ENCODE measurements at places on chromosomes 2 and 18.

GRCh38 chr2:13504808-13505207 is 788.1 kb downstream of the TRIB2 start:
- H3K27ac ChIP-seq: no peak overlapping the region
- no peaks in the 10 kb centered on the region for H3K27me3 ChIP-seq
- H3K36me3 ChIP-seq: no peaks in the 10 kb centered on the region
- no peaks in the 10 kb centered on the region for H3K4me1 ChIP-seq
- no peak for DNase-seq
- H3K4me3 ChIP-seq: no peak overlapping the region

- no peaks in the 10 kb centered on the region for H3K27me3 ChIP-seq
- H3K27ac ChIP-seq: peak overlapping the region; percentile 72
- no peaks in the 10 kb centered on the region for H3K36me3 ChIP-seq
- peaks cover 53% of the 10 kb centered on the region for H3K4me1 ChIP-seq
Measured at GRCh38 chr18:48193521-48194492, 215.4 kb downstream of the ZBTB7C start.

GRCh38 chr2:132468821-132469675 is 52.4 kb downstream of the GPR39 start:
- H3K4me1 ChIP-seq: no peaks in the 10 kb centered on the region
- no peak for DNase-seq
- no peaks in the 10 kb centered on the region for H3K27me3 ChIP-seq
- H3K4me3 ChIP-seq: no peak overlapping the region
- H3K36me3 ChIP-seq: no peaks in the 10 kb centered on the region
- no peak overlapping the region for H3K27ac ChIP-seq

- no peaks in the 10 kb centered on the region for H3K36me3 ChIP-seq
- H3K4me1 ChIP-seq: no peaks in the 10 kb centered on the region
- DNase-seq: no peak
- H3K27me3 ChIP-seq: no peaks in the 10 kb centered on the region
Measured at GRCh38 chr18:31402026-31402373, 25.4 kb downstream of the DSG4 start.

GRCh38 chr2:14942987-14943386 is 310.5 kb downstream of the LRATD1 start:
- no peaks in the 10 kb centered on the region for H3K27me3 ChIP-seq
- no peak overlapping the region for H3K27ac ChIP-seq
- no peak for DNase-seq

DNA sequence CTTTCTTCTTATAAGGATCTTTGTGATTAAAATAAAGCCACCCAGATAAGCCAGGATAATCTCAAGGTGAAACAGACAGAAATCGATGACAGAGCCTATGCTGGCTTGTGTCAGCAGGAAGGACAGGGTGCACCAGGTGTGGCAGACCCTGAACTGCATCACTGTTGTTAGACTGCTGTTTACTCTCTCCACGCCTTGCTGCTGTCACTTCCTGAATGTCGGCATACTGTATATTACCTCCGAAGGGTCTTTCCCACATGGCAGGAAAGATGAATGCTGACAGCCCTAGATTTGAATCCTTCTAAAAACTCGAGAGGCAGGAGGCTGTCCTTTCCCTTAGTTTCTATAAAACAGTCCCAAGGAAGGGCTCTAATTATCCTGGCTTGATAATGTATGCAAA is 18.9 kb upstream of the TMEM163 start:
- no peaks in the 10 kb centered on the region for H3K27me3 ChIP-seq
- no peak overlapping the region for H3K4me3 ChIP-seq
- DNase-seq: no peak
- no peaks in the 10 kb centered on the region for H3K36me3 ChIP-seq

DNA sequence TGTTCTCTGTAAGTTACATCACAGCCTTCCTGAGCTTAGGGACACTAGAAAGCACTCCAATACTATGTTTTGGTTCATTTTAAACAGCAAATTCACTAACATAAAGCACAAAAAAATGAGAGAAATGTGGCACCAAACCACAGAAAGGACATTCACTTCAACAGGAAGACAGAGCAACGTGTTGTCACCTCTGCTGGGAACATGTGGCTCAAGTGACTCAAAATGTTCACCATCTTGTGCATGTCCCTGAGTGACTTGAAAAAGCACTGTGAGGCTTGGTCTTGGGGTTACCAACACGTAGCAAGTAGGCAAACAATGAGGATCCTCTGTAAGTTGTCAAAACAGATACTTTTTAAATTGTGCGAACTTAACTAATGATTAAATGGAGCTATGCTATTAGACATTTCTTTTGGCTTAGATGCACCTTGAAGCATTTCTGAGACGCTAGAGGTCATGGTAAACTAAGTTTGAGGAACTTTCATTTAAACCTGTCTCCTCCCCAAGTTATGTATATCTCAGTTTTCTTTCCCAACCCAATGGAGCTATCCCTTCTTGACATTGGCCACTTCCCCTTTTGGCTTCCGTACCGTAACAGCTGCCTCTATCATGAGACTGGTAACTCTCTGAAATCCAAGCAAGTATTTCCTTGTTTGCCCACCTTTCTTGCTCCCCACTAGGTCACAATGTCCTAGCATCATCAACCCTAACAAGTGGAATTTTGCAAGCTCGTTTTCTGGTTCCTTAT is 14.0 kb upstream of the ST6GAL2 start:
- DNase-seq: no peak
- no peaks in the 10 kb centered on the region for H3K27me3 ChIP-seq
- no peaks in the 10 kb centered on the region for H3K4me1 ChIP-seq
- no peak overlapping the region for H3K27ac ChIP-seq
- H3K4me3 ChIP-seq: no peak overlapping the region
- no peaks in the 10 kb centered on the region for H3K36me3 ChIP-seq

DNA sequence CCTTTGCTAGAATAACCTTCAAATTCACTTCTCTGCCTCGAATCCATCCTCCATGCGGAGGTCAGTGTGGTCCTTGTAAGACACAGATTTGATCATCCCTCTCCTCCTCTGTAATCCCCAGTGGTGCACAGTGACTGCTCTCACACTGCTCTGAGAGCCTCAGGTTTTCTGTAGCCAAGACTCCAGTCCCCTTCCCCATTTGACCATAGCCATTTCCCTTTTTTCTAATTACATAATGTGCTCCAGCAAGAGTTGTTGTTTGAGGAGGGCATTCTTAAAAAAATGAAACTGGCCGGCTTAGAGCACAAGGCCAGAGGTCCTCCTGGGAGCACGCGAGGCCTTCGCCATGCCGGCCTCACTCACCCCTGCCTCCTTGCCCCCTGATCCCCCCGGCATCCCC is 34.7 kb upstream of the LPIN1 start:
- H3K36me3 ChIP-seq: no peaks in the 10 kb centered on the region
- no peaks in the 10 kb centered on the region for H3K4me1 ChIP-seq
- no peak overlapping the region for H3K4me3 ChIP-seq
- no peak overlapping the region for H3K27ac ChIP-seq
- no peak for DNase-seq

- H3K27ac ChIP-seq: no peak overlapping the region
- H3K4me1 ChIP-seq: no peaks in the 10 kb centered on the region
- no peaks in the 10 kb centered on the region for H3K36me3 ChIP-seq
- H3K27me3 ChIP-seq: no peaks in the 10 kb centered on the region
Measured at GRCh38 chr2:203908066-203908796, 28.3 kb upstream of the ICOS start.

DNA sequence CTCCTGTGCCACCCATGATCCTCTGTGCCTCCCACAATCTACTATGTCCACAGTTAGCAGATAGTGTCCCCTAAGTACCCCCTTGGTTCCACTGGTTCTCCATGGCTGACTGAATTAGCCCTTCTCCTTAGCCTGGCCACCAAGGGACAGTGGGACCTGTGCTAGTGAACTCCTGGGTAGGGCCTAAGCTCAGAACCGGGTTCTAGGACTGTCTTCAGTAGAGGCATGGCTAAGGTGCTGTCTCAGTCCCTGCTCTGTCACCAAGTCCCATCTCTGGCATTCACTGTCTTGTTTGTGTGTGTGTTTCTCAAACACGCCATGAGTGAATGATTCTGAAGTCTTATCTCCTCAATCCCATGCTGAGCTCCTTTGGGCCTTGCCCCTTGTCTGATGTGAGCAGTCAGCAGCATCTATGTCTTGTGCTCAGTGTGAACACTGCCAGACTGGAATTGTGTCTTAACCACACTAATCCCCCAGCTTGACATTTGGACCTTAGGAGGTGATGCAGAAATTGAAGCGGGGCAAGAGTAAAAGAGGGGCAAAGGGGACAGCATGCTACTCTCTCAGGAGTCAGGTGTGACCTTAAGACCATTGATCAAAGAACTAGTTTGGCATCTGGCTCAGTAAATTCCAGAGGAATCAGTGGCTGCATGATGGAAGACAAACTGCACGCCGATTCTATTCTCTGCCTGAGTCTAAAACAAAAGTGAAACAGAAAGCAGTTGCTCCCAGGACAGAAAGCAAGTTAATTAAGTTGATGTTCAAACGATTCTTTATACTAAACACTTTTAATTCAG is 190.5 kb downstream of the ALPK2 start:
- no peaks in the 10 kb centered on the region for H3K4me1 ChIP-seq
- H3K27me3 ChIP-seq: no peaks in the 10 kb centered on the region
- no peak overlapping the region for H3K27ac ChIP-seq
- H3K4me3 ChIP-seq: no peak overlapping the region
- no peaks in the 10 kb centered on the region for H3K36me3 ChIP-seq

DNA sequence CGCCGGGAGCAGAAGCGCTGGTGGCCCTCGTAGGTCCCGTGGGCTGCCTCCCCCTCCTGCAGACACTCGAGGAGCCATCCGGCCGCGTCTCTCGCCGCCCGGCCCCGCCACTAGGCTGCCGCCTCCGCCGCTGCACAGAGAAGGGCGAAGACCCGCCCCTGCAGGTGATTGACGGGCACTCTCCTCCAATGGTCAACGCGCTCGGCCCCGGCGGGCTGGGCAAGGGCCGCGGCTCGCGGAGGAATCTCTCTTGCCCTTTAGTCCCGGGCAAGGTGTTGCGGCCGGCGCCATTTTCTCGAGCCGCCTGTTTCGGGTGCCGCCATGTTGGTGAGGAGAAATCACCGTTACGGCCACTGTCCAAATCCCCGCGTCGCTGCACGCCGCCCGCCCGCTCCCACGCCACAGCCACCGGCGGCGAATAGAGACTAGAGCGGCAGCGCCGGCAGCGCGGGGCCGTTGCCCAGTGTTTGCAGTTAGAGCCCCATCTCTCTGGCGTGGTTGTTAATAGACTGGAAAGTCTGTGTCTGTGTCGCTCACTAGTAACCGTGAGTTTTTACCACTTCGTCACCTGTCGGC is at the start of gene ZC3H6:
Gene ZC3H6 (plus strand): TSS at position 287 of the 576 bp plus-strand sequence. CDS start 398 bp downstream, outside the sequence.
- H3K27me3 ChIP-seq: no peaks in the 10 kb centered on the region
- no peaks in the 10 kb centered on the region for H3K36me3 ChIP-seq

DNA sequence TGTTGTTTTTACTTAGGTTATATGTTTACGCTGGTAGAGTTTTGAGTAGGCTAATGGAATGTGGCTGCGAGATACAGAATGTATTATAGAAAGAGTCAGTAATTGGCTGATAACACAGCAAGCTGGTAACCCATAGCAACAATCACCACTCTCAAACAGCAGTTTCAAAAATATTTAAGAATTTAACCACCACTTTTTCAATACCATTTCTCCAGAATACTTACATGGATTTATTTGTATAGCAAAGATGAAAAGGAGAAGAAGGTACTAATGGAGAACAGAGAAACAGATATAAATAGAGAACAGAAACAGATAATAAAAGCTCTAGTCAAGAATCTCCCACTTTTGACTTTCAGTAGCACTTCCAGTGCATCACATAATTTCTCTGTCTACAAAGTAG is 188.3 kb upstream of the SLC39A10 start:
- no peaks in the 10 kb centered on the region for H3K4me1 ChIP-seq
- no peak overlapping the region for H3K4me3 ChIP-seq
- H3K27ac ChIP-seq: no peak overlapping the region
- DNase-seq: no peak

GRCh38 chr2:29949042-29949441 is 27.7 kb upstream of the ALK start:
- H3K27me3 ChIP-seq: no peaks in the 10 kb centered on the region
- H3K4me3 ChIP-seq: no peak overlapping the region
- DNase-seq: no peak
- no peaks in the 10 kb centered on the region for H3K36me3 ChIP-seq

GRCh38 chr2:47811668-47812067 is 28.7 kb downstream of the MSH6 start:
- peaks cover 49% of the 10 kb centered on the region for H3K36me3 ChIP-seq
- no peaks in the 10 kb centered on the region for H3K4me1 ChIP-seq
- no peak overlapping the region for H3K4me3 ChIP-seq
- no peak for DNase-seq
- H3K27ac ChIP-seq: no peak overlapping the region

DNA sequence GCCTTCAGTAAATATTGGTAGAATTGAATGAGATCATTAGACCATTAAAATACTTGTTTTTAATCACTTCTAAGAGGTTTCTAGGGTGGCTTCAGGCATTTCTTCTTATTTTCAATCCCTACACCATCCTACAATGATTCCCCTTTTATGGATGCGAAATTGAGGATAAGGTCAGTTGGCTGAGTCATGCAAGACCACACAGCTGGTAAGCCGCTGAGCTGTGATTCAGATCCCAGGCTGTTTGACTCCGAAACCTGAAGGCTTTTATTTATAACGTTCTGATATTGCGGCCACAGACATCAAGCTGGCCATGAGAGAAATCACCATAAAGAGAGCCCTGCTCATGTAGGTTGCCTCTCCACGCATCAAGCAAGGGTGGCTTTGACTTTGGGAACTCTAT is 133.4 kb downstream of the VAPA start:
- DNase-seq: no peak
- H3K4me3 ChIP-seq: no peak overlapping the region
- no peak overlapping the region for H3K27ac ChIP-seq
- no peaks in the 10 kb centered on the region for H3K4me1 ChIP-seq
- H3K27me3 ChIP-seq: no peaks in the 10 kb centered on the region
- H3K36me3 ChIP-seq: no peaks in the 10 kb centered on the region

DNA sequence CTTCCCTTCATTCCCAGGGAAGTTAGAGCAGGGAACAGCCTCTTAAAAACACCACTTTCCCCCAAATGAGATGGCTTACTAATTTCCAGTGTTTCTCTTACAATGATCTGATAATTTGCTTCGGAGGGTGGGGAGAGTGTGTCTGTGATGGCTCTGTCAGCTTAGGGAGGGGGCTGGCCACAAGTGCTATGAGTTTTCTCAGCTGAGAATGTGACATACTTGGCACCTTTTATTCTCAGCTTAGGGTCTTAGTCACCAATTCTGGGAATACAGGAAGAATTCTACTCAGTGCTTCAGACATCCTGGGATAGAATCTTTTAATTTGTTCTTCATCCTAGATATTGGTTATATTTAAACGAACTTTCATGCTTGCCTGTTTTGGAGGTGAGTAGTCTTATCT is 64.4 kb downstream of the AOX1 start:
- no peak overlapping the region for H3K27ac ChIP-seq
- H3K27me3 ChIP-seq: no peaks in the 10 kb centered on the region
- H3K4me3 ChIP-seq: no peak overlapping the region
- H3K36me3 ChIP-seq: no peaks in the 10 kb centered on the region
- DNase-seq: no peak

GRCh38 chr18:36589857-36590543 is 238.8 kb downstream of the TPGS2 start:
- H3K36me3 ChIP-seq: no peaks in the 10 kb centered on the region
- no peaks in the 10 kb centered on the region for H3K4me1 ChIP-seq
- H3K4me3 ChIP-seq: no peak overlapping the region
- no peaks in the 10 kb centered on the region for H3K27me3 ChIP-seq
- no peak overlapping the region for H3K27ac ChIP-seq
- no peak for DNase-seq

GRCh38 chr2:118936936-118937335 is 5.1 kb upstream of the MARCO start:
- H3K4me3 ChIP-seq: no peak overlapping the region
- no peak for DNase-seq
- no peaks in the 10 kb centered on the region for H3K4me1 ChIP-seq
- no peaks in the 10 kb centered on the region for H3K36me3 ChIP-seq

Data from thyroid gland (tissue), 4 donors.